Choroid plexus epithelial cell (primary cell): ENCODE measurements at places on chromosomes 4 and X.

DNA sequence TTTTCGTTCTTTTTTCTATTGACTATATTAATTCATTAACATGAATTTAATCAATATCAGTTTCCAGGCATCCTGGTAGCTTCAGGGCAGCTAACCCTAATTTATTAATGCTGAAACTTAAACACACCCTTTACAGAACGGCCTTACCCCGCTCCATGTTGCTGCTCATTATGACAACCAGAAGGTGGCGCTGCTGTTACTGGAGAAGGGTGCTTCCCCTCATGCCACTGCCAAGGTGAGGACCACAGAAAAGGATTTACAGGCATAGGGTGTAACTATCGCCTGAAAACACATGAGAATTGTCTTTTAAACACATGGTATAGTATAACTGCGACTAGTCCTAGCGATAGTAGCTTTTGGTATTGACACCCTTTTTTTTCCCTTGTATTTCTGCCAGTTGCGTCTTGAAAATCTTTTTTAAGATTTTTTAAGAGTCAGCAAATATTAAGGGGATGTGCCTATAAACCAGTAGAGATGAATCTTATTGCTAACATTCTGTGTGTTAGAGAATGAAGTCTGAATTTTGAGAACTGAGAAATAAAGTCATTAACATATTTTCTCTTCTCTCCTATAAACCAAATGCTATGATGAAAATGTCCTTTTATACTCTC lies 229.0 kb downstream of the ANK2 start:
- DNase-seq = peak; percentile 90

DNA sequence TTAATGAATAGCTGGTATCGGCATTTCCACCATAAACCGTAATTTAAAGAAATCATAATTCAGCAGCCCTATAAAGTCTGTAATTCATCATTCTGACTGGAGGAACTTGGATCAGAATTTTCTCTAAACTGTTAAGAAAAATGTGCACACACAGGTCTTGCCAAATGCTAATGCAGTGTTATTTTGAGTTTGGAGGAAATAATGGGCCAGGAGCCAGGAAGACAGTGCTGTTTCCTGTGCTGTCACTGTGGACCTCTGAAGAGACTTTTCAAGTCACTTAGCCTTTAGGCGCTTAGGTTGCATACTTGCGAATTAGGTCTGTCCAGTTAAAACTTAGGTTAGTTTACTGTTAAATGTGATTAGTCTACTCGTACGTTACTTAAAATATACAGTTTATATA lies 137.5 kb upstream of the ANXA3 start:
- peak; percentile 15 for DNase-seq

GRCh38 chr4:74111306-74111975 lies 12.4 kb upstream of the CXCL2 start:
- no peak for DNase-seq

DNA sequence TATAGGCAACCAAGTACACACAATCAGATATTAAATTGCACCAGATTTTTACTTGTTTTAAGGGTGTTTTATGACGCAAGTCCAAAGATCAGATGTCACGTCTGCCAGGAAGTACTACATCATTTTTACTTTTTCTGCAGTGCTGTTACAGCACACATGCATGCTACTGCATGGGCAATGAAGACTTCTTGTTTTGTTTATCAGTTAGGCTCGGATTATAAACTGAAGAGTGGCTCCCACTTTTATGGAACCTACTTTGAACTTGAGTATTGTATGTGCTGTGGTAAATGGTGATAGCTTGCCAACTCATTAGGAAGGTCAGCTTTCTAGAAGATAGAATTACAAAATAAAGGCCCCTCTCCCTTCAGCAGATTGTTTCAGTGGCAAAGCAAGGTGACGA lies 131.6 kb downstream of the CEP135 start:
- peak; percentile 12 for DNase-seq

DNA sequence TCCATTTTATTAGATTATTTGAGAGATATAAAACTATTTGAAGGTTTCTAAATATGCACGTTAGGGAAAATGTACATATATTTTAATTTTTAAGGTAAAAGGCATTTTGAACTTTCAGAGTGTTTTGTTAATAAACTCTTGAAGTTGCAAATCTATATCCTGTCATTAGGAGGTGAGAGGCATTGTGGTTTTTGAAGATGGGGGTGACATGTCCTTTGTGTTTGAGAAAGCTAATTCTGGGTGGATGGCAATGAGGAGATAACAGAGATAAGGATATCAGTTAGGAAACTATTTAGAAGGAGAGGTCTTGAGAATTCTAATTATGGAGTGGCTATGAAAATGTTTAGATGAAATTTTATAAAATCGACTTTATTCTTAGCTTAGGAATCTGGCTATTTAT lies 6.1 kb downstream of the STIM2 start:
- DNase-seq = no peak

GRCh38 chr4:5041699-5042098 lies 9.6 kb upstream of the STK32B start:
- DNase-seq = no peak
